GM12892 (cell line): ENCODE measurements at places on chromosomes 11 and 22.

- DNase-seq: no peak
These were observed 8.2 kb downstream of the ZP1 start for GRCh38 chr11:60875366-60876167.

GRCh38 chr11:131326829-131327228, 43.6 kb upstream of the NTM start:
- DNase-seq: no peak

DNA sequence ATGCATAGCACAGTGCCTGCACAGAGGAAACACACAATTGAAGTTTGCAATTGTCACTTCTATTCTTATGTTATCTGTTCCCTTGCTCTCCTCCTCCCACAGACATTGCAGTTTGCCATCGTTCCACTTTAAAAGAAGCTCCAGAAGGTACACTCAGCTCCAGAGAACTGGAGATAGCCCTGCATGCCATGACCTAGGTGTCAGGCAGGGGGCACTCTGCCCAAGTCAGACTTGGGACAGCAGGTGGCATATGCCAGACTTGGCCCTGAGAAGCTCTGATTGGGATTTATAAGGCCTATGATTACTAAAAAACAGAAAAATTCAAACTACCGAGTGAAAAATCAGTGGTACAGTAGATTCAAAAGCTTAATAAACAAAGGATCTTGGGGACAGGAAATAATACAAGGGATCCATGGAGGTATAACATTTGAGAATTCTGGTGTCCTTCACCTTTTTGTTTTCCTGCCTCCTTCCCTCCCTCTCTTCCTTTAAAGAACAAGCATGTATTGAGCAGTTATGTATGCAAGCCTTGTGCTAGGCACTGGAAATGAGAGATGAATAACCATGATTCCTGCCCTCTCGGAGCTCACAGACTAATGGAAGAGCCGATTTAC, 40.0 kb downstream of the TENM4 start:
- no peak for DNase-seq

DNA sequence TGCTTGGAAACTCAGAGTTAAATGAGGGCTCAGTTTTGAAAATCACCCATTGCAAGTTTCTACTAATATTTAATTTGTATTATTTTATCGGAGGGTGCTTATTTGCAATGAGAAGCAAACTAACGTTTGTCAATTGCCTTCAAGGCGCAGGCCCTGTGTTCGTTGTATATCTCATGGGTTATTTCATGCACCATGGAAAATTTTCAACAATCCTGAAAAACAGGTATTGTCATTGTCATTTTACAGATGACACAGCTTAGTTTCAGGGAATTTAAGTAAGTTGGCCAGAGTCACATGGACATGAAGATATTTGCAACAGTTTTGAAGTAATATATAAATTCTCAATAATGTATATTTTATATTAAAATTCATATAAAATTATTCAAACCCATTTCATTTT, 157.7 kb upstream of the MTMR2 start:
- DNase-seq: no peak

DNA sequence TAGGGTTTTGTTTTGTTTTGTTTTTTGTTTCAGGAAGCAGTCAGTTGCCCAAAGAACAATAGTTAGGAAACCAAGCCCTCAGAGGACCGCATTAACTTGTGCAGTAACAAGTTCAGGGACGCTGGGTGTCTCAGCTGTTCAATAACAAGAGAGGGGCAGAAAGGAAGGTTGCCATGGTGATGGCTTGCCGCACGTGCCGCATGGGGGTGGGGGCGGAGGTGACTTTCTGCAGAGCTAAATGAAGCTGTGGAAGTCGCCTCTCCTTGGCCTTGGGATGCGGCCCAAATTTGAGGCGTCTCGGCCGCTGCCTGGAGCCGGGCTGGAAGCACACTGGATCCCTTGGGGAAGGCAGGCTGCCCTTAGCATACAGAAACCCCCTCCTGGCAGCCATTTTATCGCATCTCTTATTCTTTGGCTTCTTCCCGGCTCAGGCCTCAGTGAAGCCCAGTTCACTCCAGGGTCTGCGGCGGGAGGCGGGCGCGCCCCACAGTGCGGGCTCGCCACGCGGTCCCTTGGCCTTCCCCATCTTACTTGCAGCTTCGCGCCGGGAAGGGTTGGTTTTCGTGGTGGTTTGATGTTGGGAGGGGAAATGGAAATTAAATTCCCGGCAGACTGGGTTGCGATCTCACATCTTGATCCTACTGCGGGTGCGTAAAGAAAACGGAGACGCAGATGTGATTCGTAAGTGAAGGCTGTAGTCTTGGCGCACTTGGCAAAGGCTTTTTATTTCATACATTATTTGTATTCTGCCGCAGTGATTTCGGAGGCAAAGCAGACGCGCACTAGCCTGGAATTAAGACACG, 94.3 kb downstream of the SLC17A6 start:
- no peak for DNase-seq

- DNase-seq: no peak
These were observed 36.6 kb downstream of the RPL27A start for GRCh38 chr11:8719211-8719649.

DNA sequence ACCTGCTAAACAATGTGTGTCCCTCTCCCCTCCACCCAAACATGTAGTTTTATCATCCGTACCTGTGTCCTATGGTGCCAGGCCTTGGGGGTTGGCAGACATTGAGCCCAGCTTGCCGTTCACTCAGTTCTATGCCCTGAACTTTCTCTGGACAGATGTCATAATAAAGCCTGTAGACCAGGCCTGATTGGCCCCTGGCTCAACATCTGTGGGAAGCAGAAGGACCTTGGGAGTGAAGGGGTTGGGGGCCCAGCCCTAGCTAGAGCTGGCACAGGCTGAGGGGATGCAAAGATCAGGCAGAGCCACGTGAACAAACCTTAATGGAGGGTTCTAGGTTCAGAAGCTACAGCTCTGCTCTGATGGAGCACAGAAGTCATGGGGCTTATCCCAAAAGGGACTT, 600.6 kb downstream of the BUD13 start:
- no peak for DNase-seq

GRCh38 chr11:122319691-122320620, 203.9 kb upstream of the BLID start:
- no peak for DNase-seq

- no peak for DNase-seq
These were observed 36.2 kb upstream of the PAK1 start for GRCh38 chr11:77510095-77510494.

- no peak for DNase-seq
These were observed 264.7 kb upstream of the CCDC179 start for GRCh38 chr11:23124996-23125395.

DNA sequence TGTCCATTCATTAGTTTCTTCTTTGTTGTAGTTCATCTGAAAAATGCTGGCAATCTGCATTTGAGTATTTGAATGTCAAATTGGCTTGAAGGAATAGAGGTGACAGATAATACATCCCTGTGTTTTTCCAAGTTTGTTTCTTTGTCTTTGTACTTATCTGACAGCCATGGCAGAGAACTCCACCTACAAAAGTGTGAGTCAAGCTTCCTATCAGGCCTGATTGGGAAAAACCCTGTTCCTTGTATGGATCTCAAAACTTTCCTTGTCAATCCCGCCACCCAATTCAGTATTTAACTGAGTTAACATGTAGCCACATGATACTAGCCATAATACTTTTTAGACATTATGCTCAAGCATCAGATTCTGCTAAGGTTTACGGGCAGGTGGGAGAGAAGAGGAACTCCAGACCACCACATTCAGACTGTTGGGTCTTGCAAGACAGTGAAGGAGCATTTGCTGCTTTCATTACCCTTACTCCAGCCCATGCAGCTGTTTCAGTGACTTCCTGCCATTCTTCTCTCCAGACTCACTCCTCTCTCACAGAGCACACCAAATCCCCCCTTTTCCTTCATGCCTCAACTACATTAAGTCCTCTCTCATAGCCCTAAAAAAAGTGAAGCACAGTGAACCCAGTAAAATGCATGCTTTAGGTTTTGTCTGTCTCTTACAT, 65.9 kb downstream of the BLID start:
- DNase-seq: no peak

DNA sequence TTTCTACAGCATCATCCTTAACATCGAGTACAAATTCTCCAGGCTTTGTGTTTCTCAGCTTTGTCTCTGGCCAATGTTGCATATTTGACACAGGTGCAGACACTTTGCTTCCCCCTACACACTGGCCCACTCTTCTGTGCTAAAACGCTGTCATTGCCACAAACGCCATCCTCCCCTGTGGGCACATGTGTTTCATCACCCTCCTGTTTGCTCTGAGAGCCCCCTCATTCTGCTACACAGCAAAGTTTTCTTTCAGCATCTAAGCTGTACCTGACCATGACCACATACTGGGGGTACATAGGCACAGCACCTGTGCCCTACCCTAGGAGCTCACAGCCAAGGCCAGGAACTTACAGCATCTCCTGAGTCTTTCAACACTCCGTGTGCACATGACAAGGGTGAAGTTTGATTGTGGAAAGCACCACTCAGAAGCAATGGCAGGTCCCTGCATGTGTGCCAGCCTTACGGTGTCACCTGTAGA, 7.9 kb upstream of the IGLL5 start:
- no peak for DNase-seq

GRCh38 chr11:66278363-66279091, 552 bp downstream of the CNIH2 start:
- DNase-seq: no peak

- no peak for DNase-seq
These were observed 75.9 kb downstream of the NECTIN1 start for GRCh38 chr11:119652907-119653659.

GRCh38 chr11:110921742-110922521, 209.7 kb upstream of the ARHGAP20 start:
- DNase-seq: no peak

DNA sequence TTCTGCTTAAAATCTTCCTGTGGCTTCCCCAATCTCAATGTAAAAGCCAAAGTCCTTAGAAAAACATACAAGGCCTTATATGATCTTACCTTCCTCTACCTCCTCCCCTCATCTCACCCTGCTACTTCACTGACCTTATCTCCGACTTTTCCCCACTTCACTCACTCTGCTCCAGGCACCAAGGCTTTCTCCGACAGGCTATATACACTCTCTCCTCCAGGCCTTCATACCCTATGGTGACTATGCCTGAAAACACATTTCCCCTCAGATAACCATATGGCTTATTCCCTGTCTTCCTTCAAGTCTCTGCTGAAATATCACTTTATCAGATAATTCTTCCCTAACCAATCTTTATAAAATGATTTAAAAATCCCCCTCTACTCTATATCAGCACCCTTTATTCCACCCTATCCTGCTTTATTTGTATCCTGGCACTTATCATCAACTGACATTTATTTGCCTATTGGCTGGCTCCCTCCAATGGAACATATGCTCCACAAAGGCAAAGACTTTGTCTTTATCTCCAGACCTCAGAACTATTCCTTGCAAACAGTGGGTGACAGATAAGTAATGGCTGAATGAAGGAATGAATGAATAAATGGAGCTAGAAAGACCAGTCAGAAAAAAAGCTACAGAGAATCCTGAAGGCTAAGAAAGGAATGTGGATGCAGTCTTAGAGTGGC, 52.7 kb downstream of the PAK1 start:
- DNase-seq: no peak

GRCh38 chr11:70423523-70424505, 25.5 kb downstream of the CTTN start:
- peak; percentile 58 for DNase-seq

DNA sequence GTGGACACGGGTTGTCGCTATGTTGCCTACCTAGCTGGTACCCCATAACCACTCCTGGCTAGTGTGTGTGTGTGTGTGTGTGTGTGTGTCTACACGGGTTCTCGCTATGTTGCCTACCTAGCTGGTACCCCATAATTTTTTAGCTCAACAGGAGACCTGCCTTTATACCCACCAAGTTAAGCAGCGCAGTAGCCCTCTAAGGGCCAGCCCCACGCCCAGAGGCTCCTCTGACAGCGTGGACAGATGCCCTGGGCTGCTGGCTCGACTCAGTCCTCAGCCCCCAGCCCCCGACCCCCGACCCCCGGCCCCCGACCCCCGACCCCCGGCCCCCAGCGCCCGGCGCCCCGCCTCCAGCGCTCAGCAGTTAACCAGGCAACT, 351 bp upstream of the AKIP1 start:
- DNase-seq: no peak

- no peak for DNase-seq
These were observed 11.3 kb downstream of the SHANK2 start for GRCh38 chr11:71240865-71241691.

- no peak for DNase-seq
These were observed 5.9 kb upstream of the PHF21A start for GRCh38 chr11:46127150-46127638.

DNA sequence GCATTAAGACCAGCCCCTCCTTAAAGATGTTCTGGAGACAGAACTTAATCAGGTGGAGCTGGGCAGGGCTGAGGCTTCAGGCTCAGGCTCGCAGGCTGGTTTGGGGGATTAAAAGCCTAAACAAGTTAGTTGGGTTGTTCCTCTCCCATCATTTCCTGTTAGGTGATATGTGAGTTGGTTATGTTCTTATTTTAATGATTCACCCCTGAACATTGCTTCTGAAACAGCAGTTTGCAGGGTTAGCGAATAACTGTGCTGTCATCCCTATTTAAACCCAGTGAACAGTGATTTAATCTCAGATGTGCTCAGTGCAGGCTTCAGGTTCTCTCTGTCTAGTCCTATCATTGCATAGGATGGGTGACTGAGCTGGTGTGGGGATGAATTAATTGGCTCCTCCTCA, 47.4 kb upstream of the BIRC3 start:
- no peak for DNase-seq

GRCh38 chr11:79465160-79465559, 24.3 kb upstream of the TENM4 start:
- DNase-seq: no peak

DNA sequence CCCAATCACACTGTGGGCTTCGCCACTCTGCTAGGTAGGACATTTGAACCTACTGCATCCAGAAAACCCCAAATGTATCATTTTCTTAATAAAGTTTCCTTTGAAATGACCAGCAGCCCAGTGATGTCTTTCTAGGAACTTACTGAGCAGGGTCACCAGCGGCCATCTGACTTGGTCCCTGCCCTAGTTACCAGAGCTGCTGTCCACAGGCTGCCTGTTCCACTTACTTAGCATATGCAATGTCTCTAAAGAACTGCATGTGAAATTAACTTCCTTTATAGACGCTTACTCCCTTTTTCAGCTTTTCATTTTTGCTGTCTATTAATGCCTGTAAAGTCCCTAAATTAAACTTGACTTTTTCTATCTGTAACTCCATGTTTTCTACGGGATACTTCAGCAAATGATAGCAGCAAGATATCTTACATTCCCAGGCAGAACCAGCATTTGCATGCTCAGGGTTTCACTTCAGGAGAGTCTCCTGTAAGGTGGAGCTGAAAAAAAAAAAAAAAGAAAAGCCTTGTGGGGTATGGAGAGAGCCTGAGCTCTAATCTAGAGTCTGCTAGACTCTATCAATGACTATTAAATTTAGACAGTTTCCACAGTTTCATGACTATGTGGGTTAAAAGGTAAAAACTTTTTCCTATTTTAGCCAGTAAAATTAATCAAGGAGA, 125.0 kb downstream of the FAT3 start:
- DNase-seq: no peak

GRCh38 chr11:100630898-100631297, 56.2 kb upstream of the ARHGAP42 start:
- DNase-seq: no peak
